ENCODE measurements at places on chromosomes 2 and 18.

DNA sequence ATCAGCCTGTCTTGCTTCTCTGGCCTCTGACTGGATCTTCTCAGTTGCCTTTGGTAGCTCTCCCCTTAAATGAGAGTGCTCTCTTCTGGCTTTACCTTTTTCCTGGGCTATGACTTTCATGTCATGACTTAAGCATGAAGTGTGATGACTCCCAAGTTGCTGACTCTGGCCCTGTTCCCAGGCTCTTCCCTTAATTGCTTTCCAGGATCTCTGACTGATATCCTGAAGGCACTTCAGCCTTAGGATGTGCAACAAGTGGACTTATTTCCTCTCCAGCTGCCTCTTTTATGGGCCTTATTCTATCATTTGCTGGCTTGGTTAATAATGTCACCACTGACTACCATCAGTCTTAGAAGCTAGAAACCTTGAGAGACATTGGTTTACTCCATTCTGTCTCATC, 17.4 kb downstream of the SEMA4F start:
- DNase-seq, result no peak
- H3K27me3 ChIP-seq, result no peaks in the 10 kb centered on the region
- H3K4me3 ChIP-seq, result no peak overlapping the region
- H3K27ac ChIP-seq, result no peak overlapping the region
- peaks cover 18% of the 10 kb centered on the region for H3K36me3 ChIP-seq

- H3K4me3 ChIP-seq, result no peak overlapping the region
- no peak for DNase-seq
- H3K36me3 ChIP-seq, result no peaks in the 10 kb centered on the region
- H3K4me1 ChIP-seq, result no peaks in the 10 kb centered on the region
- H3K27ac ChIP-seq, result no peak overlapping the region
Measured at GRCh38 chr2:39476524-39476923, 39.4 kb upstream of the MAP4K3 start.

DNA sequence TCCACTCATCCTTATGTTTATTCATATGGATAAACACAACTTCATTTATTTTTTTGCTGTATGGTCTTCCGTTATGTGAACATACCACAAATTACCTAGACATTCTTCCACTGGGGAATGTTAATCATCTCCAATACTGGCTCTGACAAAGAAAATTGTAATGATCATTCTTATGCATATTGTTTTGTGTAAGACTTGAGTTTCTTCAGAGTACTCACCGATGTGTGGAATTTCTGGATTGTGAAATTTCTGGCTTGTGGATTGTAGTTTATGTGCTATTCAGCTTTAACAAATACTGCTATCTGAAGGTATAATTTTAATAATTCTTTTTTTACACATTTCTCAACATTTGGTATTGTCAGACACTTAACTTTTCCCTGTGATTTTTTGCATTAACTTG, 212.2 kb upstream of the THUMPD2 start:
- H3K27ac ChIP-seq, result no peak overlapping the region
- H3K4me1 ChIP-seq, result no peaks in the 10 kb centered on the region
- no peak for DNase-seq
- no peak overlapping the region for H3K4me3 ChIP-seq

DNA sequence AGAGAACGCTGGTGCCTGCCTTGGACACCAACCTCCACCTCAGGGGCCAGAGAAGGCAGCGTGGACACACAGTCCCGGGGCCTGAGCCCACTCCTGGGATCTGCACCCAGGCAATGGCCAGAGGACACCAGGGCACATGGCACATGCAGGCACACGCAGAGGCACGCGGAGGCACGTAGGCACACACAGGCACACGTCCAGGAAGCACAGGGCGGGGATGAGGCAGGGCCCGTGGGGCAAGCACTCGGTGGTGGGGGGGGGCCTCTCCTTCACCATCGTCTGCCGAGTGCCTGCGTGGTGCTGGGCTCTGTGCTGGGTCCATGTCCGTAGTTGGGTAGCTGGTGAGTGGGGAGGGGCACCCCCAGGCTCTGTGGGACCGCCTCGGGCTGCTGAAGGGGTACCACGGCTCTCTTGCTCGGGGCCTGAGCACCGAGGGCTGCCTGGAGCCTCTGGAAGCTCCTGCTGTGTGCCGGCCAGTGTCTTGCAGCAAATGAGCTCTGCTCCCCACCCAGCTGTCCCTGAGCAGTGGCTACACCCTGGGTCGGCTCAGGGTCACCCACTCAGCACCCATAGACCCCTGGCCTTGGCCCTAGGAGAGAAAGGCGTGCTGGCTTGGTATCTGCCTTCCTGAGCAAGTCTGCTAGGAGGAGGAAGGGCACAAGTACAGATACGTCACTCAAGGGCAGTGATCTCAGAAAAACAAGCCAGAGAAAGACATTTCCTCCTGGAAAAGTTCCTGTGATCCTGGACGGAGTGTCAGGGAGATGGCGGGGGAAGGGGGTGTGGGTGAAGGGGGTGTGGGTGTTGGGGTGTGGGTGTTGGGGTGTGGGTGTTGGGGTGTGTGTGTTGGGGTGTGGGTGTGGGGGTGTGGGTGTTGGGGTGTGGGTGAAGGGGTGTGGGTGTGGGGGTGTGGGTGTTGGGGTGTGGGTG, 26.4 kb downstream of the RTP5 start:
- no peak overlapping the region for H3K27ac ChIP-seq
- H3K4me3 ChIP-seq, result no peak overlapping the region
- H3K4me1 ChIP-seq, result no peaks in the 10 kb centered on the region

GRCh38 chr2:30899516-30900054, 92.3 kb upstream of the CAPN13 start:
- no peak for DNase-seq
- no peak overlapping the region for H3K27ac ChIP-seq
- no peaks in the 10 kb centered on the region for H3K36me3 ChIP-seq
- H3K27me3 ChIP-seq, result no peaks in the 10 kb centered on the region
- no peak overlapping the region for H3K4me3 ChIP-seq

DNA sequence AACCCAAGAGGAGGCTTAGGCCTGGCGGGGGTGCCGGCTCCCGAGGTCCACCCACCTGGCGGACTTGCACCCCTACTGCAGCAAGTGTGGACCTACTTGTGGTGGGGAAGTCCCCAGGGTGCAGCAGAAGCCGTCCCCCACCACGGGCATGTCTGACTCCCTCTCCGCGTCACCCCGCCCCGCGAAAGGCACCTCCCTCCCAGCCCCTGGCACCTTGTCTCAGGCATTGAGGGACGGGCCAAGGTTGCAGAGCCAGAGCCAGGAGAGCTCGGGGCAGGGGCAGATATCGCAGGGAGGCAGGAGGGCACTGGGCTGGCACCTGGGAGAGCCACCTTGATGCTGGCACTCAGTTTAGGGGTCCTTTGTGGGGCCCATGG, 19.0 kb downstream of the CROCC2 start:
- DNase-seq, result peak; percentile 50
- no peaks in the 10 kb centered on the region for H3K36me3 ChIP-seq
- no peaks in the 10 kb centered on the region for H3K4me1 ChIP-seq
- H3K4me3 ChIP-seq, result no peak overlapping the region
- H3K27ac ChIP-seq, result no peak overlapping the region
- H3K27me3 ChIP-seq, result no peaks in the 10 kb centered on the region

- H3K4me3 ChIP-seq, result no peak overlapping the region
- H3K4me1 ChIP-seq, result no peaks in the 10 kb centered on the region
- H3K27ac ChIP-seq, result no peak overlapping the region
- H3K36me3 ChIP-seq, result no peaks in the 10 kb centered on the region
- H3K27me3 ChIP-seq, result no peaks in the 10 kb centered on the region
- DNase-seq, result no peak
Measured at GRCh38 chr18:60147323-60147722, 225.3 kb downstream of the MC4R start.

- no peaks in the 10 kb centered on the region for H3K27me3 ChIP-seq
- no peaks in the 10 kb centered on the region for H3K36me3 ChIP-seq
- H3K27ac ChIP-seq, result no peak overlapping the region
Measured at GRCh38 chr2:215277944-215278343, 33.9 kb upstream of the ATIC start.

GRCh38 chr2:30433541-30434299, 13.3 kb upstream of the LCLAT1 start:
- no peak overlapping the region for H3K4me3 ChIP-seq

- DNase-seq, result no peak
- H3K4me3 ChIP-seq, result no peak overlapping the region
- no peak overlapping the region for H3K27ac ChIP-seq
- H3K27me3 ChIP-seq, result no peaks in the 10 kb centered on the region
Measured at GRCh38 chr2:20106746-20107145, 55.3 kb upstream of the LAPTM4A start.

GRCh38 chr2:120836281-120836680, 100.6 kb downstream of the GLI2 start:
- DNase-seq, result no peak
- H3K4me1 ChIP-seq, result no peaks in the 10 kb centered on the region
- H3K4me3 ChIP-seq, result no peak overlapping the region
- no peaks in the 10 kb centered on the region for H3K27me3 ChIP-seq

DNA sequence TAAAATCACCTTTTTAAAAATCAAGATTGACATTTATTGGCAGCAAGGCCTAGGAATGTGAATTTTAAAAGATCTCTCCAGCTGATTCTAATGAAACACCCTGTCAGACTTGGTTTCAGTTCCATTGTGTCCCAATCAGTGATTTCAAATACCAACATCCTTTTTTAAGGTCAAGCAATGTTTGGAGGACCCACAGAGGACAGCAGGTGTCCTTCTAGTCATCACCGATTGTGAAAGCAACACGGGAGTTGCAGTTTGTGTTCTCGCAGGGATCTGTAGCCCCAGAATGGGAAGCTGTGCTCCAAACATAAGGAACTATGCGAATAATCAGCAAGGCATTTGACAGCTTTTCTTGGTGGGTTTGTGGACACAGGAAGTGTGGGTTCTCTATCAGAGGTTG, 4.5 kb upstream of the KIDINS220 start:
- H3K27me3 ChIP-seq, result no peaks in the 10 kb centered on the region
- H3K36me3 ChIP-seq, result no peaks in the 10 kb centered on the region
- DNase-seq, result no peak
- H3K4me1 ChIP-seq, result peaks cover 5% of the 10 kb centered on the region
- no peak overlapping the region for H3K27ac ChIP-seq
- no peak overlapping the region for H3K4me3 ChIP-seq

- no peak overlapping the region for H3K4me3 ChIP-seq
- H3K27me3 ChIP-seq, result no peaks in the 10 kb centered on the region
- H3K36me3 ChIP-seq, result no peaks in the 10 kb centered on the region
Measured at GRCh38 chr2:165307317-165307716, 68.1 kb downstream of the SCN2A start.

DNA sequence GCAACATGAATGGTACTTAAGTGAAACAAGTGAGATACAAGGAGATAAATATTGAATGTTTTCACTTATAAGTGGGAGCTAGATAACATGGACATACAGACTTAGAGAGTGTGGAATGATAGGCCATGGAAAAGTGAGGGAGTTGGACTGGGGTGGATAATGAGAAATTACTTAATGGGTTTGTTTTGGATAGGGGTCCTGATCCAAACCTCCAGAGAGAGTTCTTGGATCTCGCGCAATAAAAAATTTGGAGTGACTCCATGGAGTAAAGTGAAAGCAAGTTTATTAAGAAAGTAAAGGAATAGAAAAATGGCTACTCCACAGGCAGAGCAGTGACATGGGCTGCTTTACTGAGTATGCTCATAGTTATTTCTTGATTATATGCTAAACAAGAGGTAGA, 508.9 kb downstream of the CNTNAP5 start:
- H3K27me3 ChIP-seq, result no peaks in the 10 kb centered on the region
- H3K4me3 ChIP-seq, result no peak overlapping the region
- no peak for DNase-seq
- H3K27ac ChIP-seq, result no peak overlapping the region
- H3K4me1 ChIP-seq, result no peaks in the 10 kb centered on the region

DNA sequence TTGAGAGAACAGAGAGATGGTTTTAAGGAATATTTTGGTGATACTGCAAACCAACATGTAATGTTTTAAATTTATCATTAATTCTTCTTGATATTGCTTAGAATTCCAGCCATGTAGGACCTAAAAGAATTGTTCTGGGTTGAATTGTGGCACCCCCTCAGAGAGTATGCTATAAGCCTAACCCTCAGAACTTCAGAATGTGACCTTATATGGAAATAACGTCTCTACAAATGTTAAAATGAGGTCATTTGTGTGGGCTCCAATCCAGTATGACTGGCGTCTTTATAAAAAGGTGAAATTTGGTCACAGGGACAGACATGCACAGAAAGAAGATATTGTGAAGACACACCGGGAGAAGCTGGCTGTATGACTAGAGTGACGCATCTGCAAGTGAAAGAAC, 193.6 kb downstream of the NRXN1 start:
- no peak overlapping the region for H3K27ac ChIP-seq
- no peaks in the 10 kb centered on the region for H3K27me3 ChIP-seq
- no peaks in the 10 kb centered on the region for H3K4me1 ChIP-seq
- H3K4me3 ChIP-seq, result no peak overlapping the region
- no peaks in the 10 kb centered on the region for H3K36me3 ChIP-seq

DNA sequence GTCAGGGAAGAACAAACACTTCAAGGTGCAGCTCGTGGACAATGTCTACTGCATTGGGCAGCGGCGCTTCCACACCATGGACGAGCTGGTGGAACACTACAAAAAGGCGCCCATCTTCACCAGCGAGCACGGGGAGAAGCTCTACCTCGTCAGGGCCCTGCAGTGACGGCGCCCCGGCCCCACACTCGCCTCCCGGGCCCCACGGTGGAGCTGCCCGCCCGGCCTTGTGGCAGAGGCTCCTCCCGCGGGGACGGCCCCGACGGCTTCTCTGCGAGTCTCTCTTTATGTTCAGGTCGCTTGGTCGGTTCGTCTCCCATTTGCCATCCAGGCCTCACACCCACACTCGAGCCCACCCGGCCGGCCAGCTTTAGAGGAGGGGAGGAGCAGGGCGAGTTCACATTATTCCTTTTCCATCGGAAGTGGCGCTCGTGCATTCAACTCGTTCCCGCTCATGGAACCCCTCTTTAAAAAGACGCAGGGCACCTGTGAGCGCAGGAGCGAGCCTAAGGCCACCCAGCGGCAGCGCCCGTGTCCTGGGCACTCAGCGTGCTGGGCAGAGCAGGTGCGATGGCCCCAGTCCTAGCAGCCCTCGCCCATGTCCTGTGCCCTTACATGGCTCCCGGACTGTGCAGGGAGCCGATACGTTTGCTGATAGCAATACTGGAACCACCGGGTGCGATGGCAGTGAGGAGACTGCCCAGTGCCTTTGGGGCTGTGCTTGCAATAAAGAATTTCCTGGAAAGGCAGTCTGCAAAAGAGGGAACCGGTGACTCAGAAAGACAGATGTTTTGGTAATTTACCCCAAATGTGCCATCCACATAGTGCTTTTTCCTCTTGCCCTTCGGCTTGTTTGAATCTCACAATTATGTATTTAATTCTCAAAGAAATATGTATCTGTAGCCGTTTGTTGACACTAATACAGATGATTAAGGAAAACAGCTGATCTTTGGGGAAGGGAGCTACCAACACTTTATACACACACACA, 148.6 kb downstream of the NCK2 start:
- H3K36me3 ChIP-seq, result peaks cover 28% of the 10 kb centered on the region
- no peak overlapping the region for H3K27ac ChIP-seq
- no peaks in the 10 kb centered on the region for H3K27me3 ChIP-seq
- no peak overlapping the region for H3K4me3 ChIP-seq

Data from CD4-positive, alpha-beta memory T cell (primary cell).